ENCODE measurements at places on chromosomes 4 and X.

GRCh38 chr4:99321241-99322191 is at the start of gene ADH1B:
TSS of gene ADH1B (minus strand) at chr4:99321401. CDS start at chr4:99321331, 70 bp downstream.
- DNase-seq = no peak

DNA sequence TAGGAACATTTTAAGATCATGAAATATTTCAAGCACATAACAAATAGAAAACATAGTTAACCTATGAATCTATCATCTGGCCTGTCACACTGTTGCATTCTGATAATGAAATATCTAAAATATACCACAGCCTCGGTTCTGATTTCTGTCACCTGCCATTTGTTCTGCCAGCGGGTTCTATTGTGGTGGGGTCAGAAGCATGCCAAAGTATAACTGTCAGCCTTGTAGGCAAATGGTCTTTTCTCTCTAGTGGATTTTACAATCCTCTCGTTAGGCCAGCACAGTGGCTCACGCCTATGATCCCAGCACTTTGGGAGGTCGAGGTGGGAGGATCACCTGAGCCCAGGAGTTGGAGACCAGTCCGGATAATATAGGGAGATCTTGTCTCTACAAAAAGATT is 47.9 kb downstream of the HTRA3 start:
- DNase-seq = no peak

GRCh38 chrX:28981952-28982351 is 394.7 kb downstream of the IL1RAPL1 start:
- DNase-seq = no peak

DNA sequence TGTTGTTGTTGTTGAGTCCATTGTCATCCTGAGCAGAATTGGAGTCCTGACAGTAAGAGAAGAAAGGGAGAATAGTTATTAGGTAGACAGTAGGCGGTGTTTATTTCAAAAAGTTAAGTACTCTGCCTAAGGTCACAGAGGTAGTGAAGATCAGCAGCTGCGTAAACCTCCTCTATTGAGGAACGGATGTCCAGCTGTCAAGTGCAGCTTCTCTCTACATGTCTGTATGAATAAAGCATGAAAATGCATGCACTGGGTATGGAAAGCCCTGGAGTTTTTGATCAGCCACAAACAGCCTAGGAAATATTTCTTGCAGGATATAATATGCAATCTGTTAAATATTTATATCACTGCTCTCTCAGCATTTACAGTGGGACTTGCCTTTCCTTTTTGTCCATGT is 109.4 kb upstream of the CBLL2 start:
- DNase-seq = no peak

DNA sequence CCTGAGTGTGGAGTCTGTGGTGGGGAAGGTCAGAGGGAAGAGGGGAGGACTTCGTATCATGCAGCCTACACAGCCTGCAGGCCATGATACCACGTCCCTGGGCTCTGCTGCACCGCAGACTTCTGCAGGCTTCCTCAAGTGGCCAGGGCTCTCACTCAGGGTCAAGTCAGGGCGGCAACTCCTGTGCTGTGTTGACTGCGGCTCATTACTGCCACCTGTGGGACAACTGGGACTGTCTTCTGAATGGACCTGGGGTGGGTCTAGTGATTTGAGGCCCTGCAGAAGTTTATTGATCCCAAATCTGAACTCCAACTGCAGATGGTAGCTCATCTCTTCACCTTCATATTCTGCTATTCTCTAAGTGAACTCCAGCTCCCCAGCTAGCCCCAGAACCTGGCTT is 167.1 kb downstream of the NSUN7 start:
- peak; percentile 15 for DNase-seq

DNA sequence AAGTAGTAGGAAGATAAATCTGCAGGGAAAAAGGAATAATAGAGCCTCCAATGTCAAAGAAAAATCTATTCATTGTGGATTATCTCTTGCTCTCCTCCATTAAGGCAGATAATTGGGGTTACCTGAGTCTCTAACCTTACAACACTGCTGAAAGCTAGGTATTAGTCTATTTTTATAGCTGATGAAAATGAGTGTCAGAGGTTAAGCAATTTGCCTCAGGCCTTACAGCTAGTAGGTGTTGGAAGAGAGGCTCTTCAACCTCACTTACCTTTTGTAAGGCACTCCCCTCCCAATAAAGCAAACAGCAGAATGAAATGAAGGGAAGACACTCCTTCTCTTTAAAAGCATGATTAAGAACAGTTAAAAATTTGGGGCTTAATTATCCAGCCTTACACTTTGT is 45.4 kb upstream of the GAB1 start:
- no peak for DNase-seq

DNA sequence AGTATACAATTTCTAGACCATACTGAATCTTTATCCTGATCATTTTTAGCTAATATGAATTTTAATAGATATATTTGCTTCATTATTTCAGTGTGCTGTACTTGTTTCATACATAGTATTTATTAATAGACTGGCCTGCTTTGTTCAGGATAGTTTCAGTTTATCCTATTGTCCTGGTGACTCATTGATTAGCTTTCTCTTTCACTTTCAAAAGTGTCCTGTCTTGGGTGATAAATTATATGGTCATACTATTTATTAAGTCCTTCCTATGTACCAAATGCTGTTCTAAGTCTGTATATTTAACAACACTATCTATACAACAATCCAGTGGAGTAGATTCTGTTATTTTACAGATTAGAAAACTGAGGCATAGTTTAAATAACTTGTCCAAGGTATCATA is 153.8 kb upstream of the RAPGEF2 start:
- DNase-seq = no peak

DNA sequence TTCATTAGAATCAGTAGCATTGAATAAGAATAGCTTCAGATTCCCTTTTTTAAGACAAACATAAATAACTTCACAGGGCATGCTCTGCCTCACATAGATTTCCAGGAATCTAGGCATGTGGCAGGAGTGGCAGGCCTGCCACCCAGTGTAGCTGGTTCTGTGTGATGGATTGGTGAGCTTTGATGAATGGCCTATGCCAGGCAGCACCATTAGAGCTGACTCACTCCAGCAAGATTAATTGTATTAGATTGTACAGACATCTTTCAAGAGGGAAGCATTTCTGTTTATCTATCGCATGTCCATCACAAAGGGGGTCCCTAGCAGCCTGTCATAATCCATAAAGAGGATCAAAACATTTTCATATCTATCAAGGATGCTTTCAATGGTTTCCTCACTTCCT is 71.9 kb downstream of the NAA11 start:
- no peak for DNase-seq

- no peak for DNase-seq
Measured at GRCh38 chr4:152011469-152011868, 250.7 kb upstream of the GATB start.

DNA sequence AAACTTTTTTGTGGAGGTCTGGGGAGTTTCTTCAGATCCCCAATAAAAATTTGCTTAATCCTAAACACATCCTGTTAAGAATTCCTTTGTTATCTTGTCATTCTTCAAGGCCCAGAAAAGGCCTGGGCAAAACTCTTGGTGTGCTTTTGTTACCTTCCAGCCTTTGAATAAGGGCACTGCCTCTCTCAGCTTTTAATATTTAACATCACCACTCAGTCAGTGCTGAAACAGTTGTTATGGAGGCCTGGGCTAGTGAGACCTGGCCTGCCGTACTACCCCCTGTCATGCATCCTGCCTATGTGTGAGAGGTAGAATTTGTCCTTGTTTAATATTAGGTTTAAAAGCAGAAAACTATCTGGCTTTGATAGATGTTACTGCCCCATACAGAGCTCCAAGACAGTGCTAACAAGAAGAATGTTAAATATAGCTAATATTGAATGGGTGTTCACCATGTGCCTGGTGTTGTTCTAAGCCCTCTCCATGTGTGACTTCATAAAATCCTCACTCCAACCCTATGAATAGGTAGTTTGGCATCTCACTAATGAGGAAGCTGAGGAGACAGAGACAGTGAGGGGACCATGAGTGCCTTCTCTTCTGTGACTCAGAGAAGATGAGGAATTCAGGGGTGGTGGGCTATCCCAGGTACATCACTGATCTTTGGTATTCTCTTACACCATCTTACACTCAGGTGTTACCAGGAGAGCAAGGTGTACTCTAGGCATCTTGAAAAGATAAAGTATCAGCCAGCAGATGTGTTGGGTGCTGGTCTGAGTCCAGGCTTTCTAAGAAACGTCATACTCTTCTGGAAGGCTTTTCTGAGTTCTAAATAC is 6.2 kb downstream of the PPP1R2C start:
- DNase-seq = no peak

- no peak for DNase-seq
Measured at GRCh38 chr4:177187371-177187770, 122.3 kb upstream of the NEIL3 start.

GRCh38 chrX:101482296-101482695 is 3.0 kb upstream of the ARMCX4 start:
- DNase-seq = no peak

GRCh38 chr4:84879651-84880200 is 86.8 kb downstream of the WDFY3 start:
- no peak for DNase-seq

GRCh38 chr4:5757954-5758353 is 47.0 kb downstream of the EVC start:
- DNase-seq = no peak

GRCh38 chr4:78468272-78468671 is 83.3 kb upstream of the ANXA3 start:
- no peak for DNase-seq

DNA sequence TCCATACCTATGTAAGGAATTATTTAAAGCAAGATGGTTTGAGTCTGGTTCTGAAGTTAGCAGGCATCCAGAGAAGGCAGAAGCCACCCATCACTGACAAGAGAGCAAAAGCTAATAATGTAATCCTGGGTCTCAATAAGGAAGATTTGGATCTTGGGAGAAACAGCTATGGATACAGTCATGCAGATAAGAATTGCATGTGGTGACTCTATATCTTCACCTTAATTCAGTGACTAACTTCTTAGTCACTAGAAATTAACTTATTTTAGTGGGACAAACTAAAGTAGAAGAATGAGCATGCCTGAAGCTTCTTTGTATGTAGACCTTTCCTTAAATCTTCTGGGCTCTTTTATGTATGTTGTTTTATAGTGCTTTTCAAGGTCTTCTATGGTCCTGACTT is 66.6 kb downstream of the ATP10D start:
- DNase-seq = no peak

- DNase-seq = no peak
Measured at GRCh38 chrX:17038277-17038676, 91.8 kb downstream of the REPS2 start.

- no peak for DNase-seq
Measured at GRCh38 chr4:8220661-8221450, 21.8 kb downstream of the SH3TC1 start.

GRCh38 chr4:181372014-181372413 is 871.2 kb upstream of the TENM3 start:
- DNase-seq = no peak

DNA sequence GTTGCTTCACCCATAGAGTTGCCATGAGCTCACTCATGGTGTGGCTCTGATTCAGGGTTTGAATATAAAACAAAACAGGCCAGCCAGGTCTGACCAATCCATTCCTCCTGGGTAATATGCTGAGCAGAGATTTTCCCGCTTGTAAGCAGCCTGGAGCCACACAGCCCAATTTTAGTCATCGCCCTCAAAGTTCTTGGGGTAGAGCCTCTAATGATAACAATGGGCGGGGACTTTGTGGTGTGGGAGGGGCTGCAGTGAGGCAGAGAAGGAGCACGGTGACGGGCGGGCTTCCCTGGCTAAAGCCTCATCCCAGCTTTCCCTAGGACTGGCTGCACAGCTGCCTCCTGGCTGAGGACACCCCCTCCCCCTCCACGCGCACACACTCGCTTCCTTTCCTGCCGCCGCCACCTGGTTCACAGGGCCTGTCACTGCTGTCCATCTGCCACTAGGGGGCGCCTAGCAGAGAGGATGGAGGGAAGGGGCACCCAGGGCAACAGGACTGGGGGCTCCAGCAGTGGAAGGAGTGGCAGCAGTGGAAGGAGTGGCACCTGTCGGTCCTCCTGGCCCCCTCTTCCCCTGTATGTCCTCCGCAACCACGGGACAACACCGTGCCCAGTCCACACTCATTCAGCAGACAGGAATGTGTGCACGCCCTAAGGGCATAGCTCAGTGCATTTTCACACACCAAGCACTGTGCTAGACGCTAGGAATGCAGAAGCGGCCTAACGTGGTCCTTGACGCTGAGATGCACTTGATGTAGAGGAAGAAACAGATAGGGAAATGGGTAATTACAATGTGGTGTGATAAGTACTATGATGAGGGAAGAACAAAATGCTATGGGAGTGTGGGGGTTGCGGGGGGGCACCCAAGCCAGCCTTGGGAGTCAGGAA is 26.8 kb downstream of the PRPS1 start:
- peak; percentile 56 for DNase-seq

DNA sequence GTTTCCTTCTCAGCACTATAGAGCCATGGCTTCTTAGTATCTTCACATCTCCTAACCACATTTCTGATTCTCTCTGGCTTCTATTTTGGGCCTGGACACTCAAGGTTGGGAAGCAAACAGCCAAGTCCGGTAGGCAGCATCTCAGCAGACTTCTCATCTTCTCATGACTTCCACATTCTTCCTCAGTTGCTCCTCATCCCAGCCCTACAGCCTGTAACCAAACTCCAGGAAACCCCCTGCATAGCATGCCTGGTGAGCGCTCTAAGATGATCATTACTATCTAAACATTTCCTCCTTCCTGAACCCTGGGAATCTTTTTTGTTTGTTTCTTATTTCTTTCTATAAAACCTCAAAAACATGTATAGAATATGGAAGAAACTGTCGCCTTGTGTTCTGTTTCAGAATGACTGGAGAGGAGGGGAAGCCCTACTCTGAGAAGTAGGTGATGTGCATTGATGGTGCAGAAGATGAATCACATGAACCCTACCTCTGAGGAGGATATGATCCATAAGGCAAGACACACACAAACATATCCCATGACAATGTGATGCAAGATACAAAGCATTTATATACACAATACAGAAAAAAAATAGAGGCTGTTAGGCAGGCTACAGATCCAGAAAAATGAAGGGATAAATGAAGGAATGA is 219.8 kb upstream of the GYPA start:
- DNase-seq = no peak

DNA sequence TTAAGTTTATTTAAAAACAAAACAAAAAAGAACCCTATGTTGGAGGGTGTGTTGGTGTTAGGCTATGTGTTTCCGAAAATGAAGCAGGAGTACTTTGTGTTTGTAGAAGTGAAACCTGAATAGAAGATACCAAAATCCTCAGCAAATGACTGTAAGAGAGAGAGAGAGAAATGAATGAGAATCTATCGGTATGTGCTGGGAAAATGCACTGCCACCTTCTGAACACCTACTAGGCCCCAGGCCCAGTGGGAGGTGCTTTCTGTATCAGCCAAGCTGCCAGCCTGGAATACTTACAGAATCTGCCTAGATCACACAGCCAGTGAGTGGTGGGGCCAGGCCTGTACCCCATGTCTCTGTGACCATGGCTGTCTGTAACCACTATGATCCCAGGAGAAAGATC is 14.9 kb upstream of the PIM2 start:
- no peak for DNase-seq

DNA sequence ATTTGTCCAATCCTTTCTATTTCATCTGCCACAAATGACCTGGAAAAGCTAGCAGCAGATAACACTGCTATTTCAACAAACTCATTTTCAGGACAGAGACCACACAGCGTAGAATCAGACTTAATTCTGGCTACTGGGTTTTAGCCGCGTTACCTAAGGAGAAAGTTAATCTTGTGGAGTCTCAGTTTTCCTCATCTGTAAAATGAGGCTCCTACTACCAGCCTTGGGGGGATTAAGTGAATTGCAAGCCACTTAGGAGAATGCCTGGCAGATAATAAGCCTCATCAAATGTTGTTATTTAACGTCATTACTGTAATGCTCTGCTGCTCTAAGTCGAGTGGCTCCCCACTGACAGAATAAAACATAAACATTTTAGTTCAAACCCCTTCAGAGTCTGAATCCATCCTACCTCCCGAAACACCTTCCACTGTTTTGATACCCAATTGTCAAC is 1.4 kb downstream of the CCNI start:
- no peak for DNase-seq

Data from activated T-helper 9 cell treated with anti-CD3 and anti-CD28 coated beads, Interleukin-2, amount 50 U/mL, for 16 hours (primary cell).